ENCODE measurements at places on chromosomes 2 and 18.

- DNase-seq, result no peak
Measured at GRCh38 chr2:150907466-150907865, 354.2 kb downstream of the RBM43 start.

DNA sequence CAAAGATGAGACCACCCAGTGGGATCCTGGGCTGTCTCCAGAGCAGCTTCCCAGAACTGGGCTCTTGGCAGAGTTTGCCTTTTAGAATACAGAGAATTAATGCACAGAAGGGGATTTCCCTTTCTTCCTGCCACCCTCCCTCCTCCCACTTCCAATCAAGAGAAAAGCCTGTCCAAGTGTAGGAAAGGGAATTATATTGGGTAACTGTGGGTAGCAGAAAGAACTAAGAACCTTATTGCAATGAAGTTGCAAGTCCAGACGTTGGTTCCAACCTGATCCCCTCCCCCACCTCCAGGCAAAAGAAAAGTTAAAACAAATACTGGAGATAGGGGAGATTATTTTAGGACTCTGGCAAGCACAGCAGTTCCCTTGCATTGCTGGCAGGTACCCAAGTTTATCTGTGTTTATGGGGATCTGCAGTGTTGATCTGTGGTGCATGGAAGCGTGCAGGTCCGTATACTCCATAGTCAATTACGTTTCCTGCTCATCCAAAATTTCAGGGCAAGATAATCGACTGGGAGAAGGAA lies 114.3 kb downstream of the PRKCE start:
- DNase-seq, result no peak

- no peak for DNase-seq
Measured at GRCh38 chr2:37232131-37232933, 874 bp downstream of the NDUFAF7 start.

DNA sequence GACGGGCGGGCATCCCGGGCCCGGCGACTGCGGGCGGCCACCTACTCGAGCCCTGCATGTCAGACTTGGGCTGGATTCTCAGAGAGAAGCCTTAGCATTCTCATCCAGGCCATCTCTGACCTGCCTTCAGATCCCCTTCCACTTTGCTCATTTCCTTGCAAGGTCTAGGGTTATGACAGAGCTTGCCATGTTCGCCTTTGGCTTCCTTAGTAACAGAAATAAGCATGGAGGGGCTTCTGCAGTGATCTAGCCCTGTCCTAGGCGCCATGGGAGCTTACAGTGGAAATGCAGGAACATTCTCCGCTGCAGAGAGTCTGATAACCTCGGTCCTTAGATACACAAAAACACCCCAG lies 632 bp upstream of the ACVR1 start:
- no peak for DNase-seq

GRCh38 chr18:3972291-3972930 lies 482.7 kb downstream of the DLGAP1 start:
- no peak for DNase-seq

DNA sequence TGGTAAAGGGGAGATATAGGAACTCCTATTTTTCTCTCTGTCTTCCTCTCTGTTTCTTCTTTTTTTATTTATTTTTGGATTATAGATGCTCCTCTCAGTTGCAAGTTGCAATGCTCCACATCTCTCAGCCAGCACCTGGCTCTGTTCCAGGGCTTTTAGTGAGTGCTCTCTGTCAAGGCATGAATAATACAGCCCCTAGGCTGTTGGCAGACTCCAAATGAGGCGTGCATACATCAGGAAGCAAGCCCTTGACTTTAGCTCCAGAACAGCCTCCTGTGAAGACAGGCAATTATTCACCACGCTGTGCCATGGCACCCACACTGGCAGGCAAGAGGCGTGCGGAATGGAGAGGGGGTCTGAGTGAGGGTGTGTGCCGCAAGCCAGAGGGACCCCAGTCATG lies 228.1 kb upstream of the PXDN start:
- no peak for DNase-seq

DNA sequence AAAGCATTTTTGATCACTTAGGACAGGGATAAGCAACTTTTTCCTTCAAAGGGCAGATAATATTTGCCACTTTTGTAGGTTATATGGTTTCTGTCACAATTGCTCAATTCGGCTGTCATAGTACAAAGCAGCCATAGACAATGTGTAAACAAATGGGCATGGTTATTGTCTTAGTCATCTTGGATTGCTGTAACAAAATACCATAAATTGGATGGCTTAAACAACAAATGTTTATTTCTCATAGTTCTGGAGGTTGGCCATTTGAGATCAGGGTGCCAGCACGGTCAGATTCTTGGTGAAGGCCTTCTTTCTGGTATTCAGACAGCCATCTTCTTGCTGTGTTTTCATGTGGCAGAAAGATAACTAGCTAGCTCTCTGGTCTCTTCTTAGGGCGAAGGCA lies 91.2 kb downstream of the TAF4B start:
- DNase-seq, result no peak

DNA sequence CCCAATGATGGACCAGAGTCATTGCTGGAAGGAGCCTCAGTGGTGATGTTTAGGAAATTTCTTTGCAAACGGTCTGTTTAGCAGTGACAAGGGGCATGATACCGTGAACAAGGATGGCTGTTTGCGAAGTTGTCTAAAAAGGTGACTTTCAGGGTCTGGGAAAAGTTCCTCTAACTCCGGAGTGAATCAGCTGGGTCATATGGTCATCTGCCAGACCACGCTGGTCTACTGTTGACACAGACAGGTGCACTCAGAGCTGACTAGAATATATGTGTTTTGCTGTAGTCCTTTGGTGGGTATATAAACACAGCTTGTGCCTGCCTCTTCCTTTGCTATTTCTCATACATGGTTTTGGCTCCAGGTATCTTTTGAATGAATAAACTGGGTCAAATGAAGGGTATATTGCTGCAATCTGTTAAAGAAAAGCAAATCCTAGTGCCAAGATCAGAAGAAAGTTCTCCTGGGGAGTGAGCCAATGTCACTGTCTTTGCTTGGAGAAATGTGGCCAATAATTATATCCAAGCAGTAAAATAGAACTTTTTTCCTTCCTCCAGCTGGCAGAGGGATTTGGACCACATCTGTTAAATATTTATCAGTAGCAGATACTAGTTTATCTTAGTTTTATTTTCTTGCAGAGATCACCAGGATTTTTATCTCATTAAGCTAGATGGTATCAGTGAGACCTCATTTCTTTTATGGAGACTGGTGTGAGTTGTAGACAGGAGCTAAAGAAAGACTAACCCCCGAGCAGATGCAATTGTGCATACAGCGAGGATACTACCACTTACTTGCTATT lies 286.0 kb downstream of the TRIB2 start:
- no peak for DNase-seq

- DNase-seq, result no peak
Measured at GRCh38 chr2:225894236-225894980, 494.9 kb downstream of the NYAP2 start.

- DNase-seq, result no peak
Measured at GRCh38 chr2:99380376-99381010, 43.3 kb downstream of the EIF5B start.

GRCh38 chr2:46497766-46498165 lies 18.4 kb downstream of the TMEM247 start:
- no peak for DNase-seq

- DNase-seq, result no peak
Measured at GRCh38 chr2:96117701-96118588, 1.6 kb upstream of the ADRA2B start.

- DNase-seq, result no peak
Measured at GRCh38 chr2:40192864-40193669, 258.8 kb downstream of the SLC8A1 start.

DNA sequence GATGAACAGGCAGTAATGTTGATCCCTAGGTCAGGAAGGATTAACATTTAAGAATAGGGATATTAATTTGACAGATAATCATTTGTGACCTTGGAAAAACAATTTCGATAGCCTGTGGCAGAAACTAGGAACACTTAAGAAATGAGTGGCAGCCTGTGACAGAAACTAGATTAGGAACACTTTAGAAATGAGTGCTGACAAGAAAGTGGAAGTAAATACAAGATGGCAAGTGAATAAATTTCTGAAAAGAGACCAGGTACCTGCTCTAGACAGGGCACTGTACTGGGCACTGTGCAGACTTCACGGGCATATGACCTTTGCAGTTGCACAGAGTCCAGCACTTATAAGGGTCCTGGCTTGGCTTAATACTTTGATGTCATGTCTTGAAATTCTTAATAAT lies 5.5 kb upstream of the HNRNPA3 start:
- DNase-seq, result no peak

DNA sequence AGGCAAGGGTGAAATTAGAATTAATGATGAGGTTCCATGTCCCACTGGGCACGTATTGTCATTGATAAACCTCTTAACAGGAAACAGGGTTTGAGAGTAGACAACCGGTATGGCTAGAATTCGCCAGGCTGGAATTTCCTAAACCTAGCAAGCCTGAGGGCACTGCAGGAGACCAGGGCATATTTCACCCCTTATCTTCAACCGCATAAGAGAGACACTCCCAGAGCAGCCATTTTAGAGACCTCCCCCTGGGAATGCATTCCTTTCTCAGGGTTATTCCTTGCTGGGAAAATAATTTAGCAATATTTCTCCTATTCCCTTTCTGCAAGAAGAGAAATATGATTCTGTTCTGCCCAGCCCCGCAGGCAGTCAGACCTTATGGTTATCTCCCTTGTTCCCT lies 334.6 kb upstream of the LYPD1 start:
- DNase-seq, result no peak

DNA sequence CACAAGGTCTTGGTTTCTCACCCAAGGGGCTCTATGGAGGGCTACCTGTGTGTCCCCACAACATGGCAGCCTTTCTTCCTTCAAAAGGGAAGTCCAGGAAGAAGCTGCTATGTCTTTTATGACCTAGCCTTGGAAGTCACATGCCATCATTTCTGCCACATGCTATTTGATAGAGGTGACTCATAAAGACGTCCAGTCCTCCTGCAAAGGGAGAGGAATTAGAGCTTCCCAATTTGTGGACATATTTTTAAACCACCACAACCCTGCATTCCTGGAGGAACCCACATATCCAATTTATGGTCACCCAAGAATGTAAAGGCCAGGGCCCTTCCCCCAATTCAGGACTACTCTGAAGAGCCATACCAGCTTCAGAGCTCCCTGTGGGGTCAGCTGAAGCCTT lies 246.2 kb downstream of the CYP26B1 start:
- DNase-seq, result no peak

GRCh38 chr2:130391872-130392670 lies 36.2 kb downstream of the PTPN18 start:
- DNase-seq, result no peak

GRCh38 chr2:170369894-170370293 lies 191.9 kb downstream of the MYO3B start:
- DNase-seq, result no peak

DNA sequence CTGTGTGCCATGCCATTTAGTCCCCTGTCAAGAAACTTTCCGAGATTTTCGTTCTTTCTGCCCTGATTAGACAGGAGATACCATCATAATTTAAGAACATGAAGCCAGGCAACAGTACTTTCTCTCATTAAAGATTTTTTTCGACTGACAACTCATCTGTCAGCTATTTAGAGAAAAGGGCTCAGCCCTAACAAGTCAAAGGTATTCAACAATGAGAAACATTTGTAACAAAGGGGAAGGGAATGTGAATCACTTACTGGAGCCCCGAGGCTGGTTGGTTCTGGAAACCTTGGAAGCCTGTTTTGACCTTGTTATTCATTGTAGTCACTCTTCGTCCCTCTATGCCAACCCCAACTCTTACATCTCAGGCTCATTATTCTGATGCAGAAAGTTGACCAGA lies 199.4 kb downstream of the SPP2 start:
- DNase-seq, result no peak

GRCh38 chr2:39437522-39438296 lies 624 bp upstream of the MAP4K3 start:
- peak; percentile 6 for DNase-seq

DNA sequence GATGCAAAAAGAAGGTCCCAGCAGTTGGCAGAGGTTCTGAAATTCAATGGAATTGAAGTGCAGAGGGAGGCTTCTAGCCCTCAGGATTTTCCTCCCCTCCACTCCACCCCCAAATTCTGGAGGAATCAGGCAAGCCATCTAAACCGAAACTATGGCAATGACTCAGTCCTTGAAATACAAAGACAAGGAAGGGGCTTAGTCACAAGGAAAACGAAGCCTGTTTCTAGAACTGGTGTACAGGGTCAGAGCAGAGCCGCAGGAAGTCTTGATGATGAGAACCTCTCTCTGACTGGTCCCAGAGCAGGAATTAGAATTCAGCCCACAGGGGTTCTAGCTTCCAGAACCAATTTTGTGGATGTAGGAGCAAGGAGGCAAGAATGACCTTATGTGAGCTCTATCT lies 111.7 kb upstream of the SCN1A start:
- no peak for DNase-seq

DNA sequence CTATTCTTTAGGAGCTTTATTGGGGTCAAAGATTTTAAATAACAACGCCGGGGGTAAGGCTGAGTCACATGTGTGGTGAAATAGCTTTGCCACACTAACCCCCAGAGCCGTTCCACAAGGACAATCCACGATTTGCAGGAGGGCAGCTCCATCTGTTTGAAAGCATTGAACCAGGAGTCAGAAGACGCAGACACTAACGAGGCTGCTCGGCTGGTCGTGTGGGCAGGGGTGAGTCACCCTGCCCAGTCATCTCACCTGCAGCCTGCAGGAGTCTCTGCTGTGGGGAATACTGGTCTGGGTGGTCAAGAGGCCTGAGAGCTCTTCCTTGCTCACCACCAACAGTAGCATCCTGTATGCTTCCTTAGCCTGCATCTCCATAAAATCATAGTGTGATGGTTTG lies 149.2 kb upstream of the NCK2 start:
- DNase-seq, result no peak

GRCh38 chr2:104678181-104678580 lies 175.7 kb upstream of the POU3F3 start:
- DNase-seq, result no peak

DNA sequence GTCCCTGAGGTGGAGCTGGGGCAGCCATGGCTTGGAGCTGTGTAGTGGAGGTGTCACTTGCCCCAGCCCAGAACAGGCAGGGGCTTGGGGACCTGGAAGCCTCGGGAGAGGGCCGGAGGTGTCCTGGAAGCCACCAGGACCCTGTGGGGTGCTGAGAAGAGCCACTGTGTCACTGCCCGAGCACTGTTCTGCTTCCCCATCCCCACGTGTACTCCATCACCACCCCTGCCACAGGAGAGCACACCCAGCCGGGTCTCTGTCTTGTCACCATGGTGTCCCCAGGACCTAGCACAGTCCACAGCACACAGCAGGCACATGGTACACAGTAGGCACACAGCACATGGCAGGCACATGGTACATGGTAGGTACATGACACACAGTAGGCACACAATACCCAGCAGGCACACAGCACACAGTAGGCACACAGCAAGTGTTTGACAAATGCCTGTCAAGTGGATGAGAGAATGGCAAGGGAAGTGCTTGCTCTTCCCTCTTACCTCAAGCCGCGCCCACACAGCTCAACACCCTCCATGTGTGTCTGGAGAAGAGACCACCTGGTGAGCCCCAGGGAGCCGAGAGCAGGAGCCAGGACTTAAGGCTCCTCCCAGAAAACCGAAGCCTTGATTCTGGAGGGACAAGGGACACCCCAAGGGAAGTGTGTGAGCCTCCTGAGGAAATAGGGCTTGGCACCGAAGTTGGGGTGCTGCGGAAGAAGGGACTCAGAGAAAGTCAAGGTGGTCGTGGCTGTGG lies 13.3 kb downstream of the MBP start:
- no peak for DNase-seq

- no peak for DNase-seq
Measured at GRCh38 chr2:140683658-140684057, 1447.2 kb downstream of the LRP1B start.
